ENCODE measurements at places on chromosomes 3 and 15.

GRCh38 chr15:88680241-88681001, 41.6 kb downstream of the ISG20 start:
- no peak for DNase-seq

DNA sequence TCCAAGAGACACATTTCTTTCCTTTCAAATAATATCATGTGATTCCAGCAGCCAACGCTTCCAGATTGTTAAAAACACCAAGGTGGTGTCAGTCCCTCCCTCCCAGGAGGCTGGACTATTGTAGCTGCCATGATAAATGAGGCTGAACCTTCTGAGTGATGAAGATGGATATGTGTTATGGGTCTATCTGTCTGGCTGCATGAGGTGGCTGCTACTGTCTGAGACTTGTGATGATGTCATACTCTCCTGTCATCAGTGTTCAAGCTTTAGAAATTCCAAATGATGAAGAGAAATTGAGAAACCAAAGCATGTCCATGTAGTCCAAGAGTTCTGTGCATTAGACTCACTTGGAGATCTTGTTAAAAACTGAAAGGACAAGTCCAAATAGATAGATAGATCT, 683.0 kb downstream of the NTRK3 start:
- no peak for DNase-seq

GRCh38 chr3:89467898-89468363, 360.5 kb downstream of the EPHA3 start:
- no peak for DNase-seq

DNA sequence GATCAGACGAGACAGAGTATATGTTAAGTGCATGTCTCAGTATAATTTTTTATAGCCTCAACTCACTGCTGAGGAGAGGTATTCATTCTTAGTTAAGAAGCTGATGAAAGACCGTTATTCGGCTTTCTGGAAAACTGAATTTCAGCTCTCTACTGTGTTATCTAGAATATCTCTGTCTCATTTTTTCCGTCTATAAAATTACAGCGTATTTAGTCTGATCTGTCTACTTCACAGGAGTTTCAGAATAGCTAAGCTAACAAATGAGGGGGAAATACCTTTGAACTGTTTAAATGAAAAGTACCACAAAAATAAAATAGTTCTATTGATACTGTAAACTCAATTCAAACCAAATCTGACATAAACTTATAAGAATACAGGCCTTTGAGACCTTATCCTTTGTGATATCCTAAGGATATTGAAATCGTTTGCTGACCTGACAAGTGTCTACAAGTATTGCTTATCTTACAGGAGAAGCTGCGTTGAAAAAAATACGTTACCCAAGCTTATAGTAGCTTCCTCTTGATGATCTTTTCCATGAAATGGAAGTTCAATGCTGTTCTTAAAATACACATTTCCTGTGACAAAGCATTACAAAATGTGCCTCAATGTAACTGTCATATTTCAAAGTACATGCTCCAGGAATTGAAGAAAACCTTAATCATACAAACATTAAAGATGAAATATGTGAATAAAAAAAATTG, 104.6 kb downstream of the IL1RAP start:
- no peak for DNase-seq

DNA sequence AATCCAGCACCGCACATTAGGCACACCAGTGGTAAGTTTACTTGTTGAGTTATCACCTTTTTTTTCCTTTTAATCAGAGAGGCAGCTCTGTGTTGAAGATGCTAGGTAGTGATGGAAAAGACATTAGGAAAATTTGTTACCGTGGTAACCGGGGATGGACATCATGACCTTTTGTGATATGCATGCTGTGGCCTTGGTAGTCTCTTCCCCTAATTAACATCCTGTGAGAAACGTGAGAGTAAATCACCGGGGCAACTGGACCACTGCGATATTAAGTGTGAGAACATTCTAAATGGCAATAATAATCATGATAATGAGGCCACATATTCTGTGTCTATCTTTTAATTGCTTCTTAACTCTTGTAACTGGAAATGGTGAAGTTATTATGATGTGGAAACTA, 362.0 kb downstream of the CACNA2D3 start:
- no peak for DNase-seq

GRCh38 chr3:44227632-44228031, 14.1 kb upstream of the TOPAZ1 start:
- DNase-seq = no peak

DNA sequence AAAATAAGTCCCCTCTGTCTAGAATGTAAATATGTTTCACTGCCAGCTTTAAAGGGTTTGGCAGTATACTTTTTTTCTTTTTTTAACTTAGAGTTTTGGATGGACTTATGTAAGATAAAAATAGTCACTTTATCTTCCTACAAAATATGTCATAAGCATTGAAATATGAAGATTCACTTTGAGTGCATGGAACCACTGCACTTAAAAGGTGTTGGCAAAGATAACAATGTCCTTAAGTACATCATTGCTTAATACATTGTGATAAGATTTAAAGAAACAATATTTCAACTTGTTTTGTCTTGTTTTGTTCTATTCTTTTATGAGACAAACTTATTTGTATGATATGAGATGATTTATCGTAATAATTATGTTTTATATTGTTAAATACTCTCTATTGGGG, 66.3 kb upstream of the NAALADL2 start:
- DNase-seq = no peak

- DNase-seq = peak; percentile 15
Measured at GRCh38 chr15:31031471-31032067, 40.1 kb upstream of the MTMR10 start.

GRCh38 chr3:184582646-184583577, 21.3 kb downstream of the EPHB3 start:
- no peak for DNase-seq

- no peak for DNase-seq
Measured at GRCh38 chr15:100099976-100100375, 241.8 kb downstream of the ADAMTS17 start.

GRCh38 chr3:44961888-44962287, 14.1 kb downstream of the ZDHHC3 start:
- DNase-seq = no peak

- DNase-seq = no peak
Measured at GRCh38 chr3:127356381-127356780, 68.5 kb upstream of the PRR20G start.

DNA sequence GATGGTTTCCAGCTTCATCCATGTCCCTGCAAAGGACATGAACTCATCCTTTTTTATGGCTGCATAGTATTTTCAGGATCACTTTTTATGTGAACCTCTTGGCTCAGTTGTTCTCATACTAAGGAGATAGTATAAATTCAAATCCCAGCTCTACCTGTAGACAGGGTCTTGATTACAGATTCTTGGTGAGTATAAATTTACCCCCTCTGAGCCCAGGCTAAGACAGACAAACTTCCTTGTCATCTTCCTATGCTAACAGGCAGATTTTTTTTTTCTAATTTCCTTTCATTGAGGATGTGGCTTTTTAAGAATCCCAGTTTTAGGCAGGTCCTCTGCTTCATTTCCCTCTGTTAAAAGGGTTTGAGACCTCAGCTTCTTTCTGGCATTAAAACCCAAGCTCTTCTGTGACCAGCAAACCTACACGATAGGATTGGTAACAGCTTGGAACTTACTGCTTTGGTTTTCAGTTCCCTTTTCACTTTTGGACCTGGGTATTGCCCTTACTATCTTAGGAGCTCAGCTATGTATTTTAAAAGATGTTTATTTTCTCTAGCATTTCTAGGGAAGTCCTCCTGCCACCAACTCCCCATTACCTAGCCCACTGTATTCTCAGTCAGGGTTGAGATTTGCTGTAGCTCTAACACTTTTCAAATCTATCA, 72.5 kb downstream of the VPS8 start:
- no peak for DNase-seq

- DNase-seq = no peak
Measured at GRCh38 chr3:126751611-126752302, 47.7 kb downstream of the CHCHD6 start.

GRCh38 chr15:91243826-91244225, 143.8 kb downstream of the SV2B start:
- no peak for DNase-seq

- DNase-seq = no peak
Measured at GRCh38 chr3:168820810-168821415, 725.2 kb upstream of the GOLIM4 start.

Measured in fibroblast of lung (primary cell).